Mesothelial cell of epicardium (in vitro differentiated cells): ENCODE measurements at places on chromosomes 3 and 15.
A peak's percentile ranks its signal among the peaks of the same experiment; 100 is the strongest.

GRCh38 chr15:75460646-75461045, 9.2 kb upstream of the SIN3A start:
- peaks cover 14% of the 10 kb centered on the region for H3K4me1 ChIP-seq
- no peak overlapping the region for H3K27ac ChIP-seq
- H3K4me3 ChIP-seq = no peak overlapping the region
- no peaks in the 10 kb centered on the region for H3K27me3 ChIP-seq
- peaks cover 4% of the 10 kb centered on the region for H3K36me3 ChIP-seq
- no peak for DNase-seq

- DNase-seq = no peak
- H3K36me3 ChIP-seq = peaks cover 12% of the 10 kb centered on the region
- peaks cover 3% of the 10 kb centered on the region for H3K4me1 ChIP-seq
These were observed 20.5 kb downstream of the GALK2 start for GRCh38 chr15:49190586-49190985.

DNA sequence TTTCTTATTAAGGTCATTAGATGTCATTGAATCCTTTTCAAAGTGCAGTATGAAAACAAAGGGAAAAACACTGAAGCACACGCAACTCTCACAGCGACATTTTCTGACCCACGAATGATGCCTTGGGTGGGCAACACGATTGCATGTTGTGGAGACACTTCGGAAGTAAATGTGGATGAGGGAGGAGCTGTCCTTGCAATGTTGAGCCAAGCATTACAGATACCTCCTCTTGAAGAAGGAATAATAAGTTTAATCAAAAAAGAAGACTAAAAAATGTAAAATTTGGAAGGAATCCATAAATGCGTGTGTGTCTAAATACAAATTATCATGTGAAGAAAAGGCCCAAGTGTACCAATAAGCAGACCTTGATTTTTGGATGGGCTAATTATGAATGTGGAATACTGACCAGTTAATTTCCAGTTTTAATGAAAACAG, 16.9 kb downstream of the THBS1 start:
- DNase-seq = no peak
- H3K4me3 ChIP-seq = no peak overlapping the region
- peaks cover 21% of the 10 kb centered on the region for H3K4me1 ChIP-seq
- H3K36me3 ChIP-seq = peaks cover 24% of the 10 kb centered on the region
- no peaks in the 10 kb centered on the region for H3K27me3 ChIP-seq

DNA sequence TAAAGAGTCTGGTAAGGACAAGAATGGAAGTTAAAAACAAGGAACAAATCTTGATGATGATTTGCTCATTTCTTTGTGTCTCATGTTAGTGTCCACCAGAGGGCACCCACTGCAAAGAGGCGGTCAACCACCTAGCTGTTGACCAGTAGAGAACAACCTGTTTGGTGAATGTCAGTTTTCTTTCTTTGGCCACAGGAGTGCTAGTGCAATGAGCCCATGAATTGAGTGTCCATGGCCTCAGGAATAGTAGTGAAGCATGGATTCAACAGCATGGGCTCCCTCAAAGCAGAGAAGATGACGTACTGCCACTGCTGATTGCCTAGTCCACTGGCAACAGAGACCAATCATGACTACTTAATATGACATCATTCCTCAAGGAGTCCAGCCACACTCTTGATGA, 10.7 kb upstream of the CNTN6 start:
- no peaks in the 10 kb centered on the region for H3K36me3 ChIP-seq
- peak; percentile 32 for DNase-seq
- no peaks in the 10 kb centered on the region for H3K27me3 ChIP-seq
- peaks cover 37% of the 10 kb centered on the region for H3K4me1 ChIP-seq

GRCh38 chr3:66989860-66990696, 8.0 kb upstream of the KBTBD8 start:
- H3K4me1 ChIP-seq = peaks cover 6% of the 10 kb centered on the region
- H3K27me3 ChIP-seq = peaks cover 15% of the 10 kb centered on the region
- no peaks in the 10 kb centered on the region for H3K36me3 ChIP-seq
- H3K27ac ChIP-seq = no peak overlapping the region
- no peak for DNase-seq

GRCh38 chr15:62453375-62453774, 288.3 kb upstream of the C2CD4B start:
- no peak overlapping the region for H3K27ac ChIP-seq
- peaks cover 33% of the 10 kb centered on the region for H3K4me1 ChIP-seq
- H3K27me3 ChIP-seq = no peaks in the 10 kb centered on the region
- H3K4me3 ChIP-seq = no peak overlapping the region
- no peaks in the 10 kb centered on the region for H3K36me3 ChIP-seq

- no peaks in the 10 kb centered on the region for H3K27me3 ChIP-seq
- DNase-seq = no peak
- H3K27ac ChIP-seq = no peak overlapping the region
- H3K36me3 ChIP-seq = no peaks in the 10 kb centered on the region
These were observed 314.0 kb upstream of the THBS1 start for GRCh38 chr15:39266890-39267289.

DNA sequence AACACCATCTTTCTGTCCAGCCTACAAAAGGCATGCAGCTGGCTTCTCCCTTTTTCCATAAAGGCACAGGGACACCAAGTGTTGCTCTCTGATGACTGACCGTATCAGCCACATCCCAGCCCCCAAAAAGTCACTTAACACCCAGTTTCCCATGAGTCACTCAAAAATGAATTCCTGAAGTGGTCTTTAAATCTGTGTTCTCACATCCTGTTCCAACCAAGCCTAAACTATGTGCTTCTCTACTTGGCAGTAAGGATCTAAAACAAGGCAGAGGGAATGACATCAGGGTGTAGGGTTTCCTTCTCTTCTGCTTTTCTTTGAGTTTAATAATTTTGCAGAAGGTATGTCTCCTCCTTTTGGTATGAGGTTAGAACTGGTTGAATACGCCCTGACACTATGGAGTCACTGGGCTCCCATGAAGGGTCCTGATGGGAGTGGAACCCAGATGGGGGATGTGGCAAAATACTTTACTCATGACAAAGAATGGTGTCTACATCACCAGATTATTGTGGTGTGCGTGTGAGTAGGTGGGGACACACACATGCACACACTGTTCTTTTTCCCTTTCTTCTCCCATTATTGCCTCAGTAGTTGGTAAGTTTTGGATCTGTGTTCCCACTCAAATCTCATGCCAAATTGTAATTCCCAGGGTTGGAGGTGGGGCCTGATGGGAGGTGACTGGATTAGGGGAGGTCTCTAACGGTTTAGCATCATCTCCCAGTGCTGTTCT, 35.6 kb upstream of the CCK start:
- DNase-seq = no peak
- no peaks in the 10 kb centered on the region for H3K4me1 ChIP-seq
- no peaks in the 10 kb centered on the region for H3K36me3 ChIP-seq
- H3K27me3 ChIP-seq = peaks cover 22% of the 10 kb centered on the region
- H3K27ac ChIP-seq = no peak overlapping the region
- no peak overlapping the region for H3K4me3 ChIP-seq

GRCh38 chr3:98900265-98901118, 1.0 kb downstream of the DCBLD2 start:
- no peaks in the 10 kb centered on the region for H3K27me3 ChIP-seq
- peaks cover 25% of the 10 kb centered on the region for H3K4me1 ChIP-seq
- peak overlapping the region; percentile 97 for H3K4me3 ChIP-seq
- H3K27ac ChIP-seq = peak overlapping the region; percentile 93
- no peak for DNase-seq

DNA sequence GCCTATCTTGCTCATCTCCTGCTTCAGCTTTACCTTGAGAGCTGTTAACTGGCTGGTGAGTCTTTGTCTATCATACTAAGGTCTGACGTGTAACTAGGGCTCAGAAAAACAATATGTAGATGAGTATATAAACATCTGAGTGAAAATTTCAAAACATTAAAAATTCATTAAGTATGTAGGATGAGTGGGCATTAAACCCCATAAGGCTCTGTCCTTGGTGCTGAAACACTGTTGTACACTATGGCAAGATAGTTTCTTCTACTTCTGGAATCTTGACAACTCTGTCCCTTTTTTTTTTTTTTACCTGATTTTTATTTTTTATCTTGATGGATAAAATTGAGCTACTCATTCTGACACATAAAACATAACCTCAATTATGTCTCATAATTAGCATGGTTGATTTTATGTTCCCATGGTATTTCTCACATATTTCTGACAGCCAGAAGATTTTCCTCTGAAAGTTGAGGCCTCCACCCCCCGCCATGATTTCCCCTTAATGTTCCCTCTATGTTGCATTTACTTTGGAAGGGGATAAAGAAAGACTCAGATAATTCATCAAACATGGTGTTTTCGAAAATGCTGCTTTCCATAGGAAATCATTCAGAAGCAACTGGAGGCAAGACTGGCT, 54.3 kb downstream of the DGKG start:
- DNase-seq = no peak
- no peaks in the 10 kb centered on the region for H3K4me1 ChIP-seq
- no peak overlapping the region for H3K4me3 ChIP-seq
- H3K36me3 ChIP-seq = no peaks in the 10 kb centered on the region
- no peak overlapping the region for H3K27ac ChIP-seq

- no peak overlapping the region for H3K4me3 ChIP-seq
- peaks cover 13% of the 10 kb centered on the region for H3K36me3 ChIP-seq
- H3K4me1 ChIP-seq = no peaks in the 10 kb centered on the region
- H3K27me3 ChIP-seq = no peaks in the 10 kb centered on the region
- DNase-seq = no peak
These were observed 17.9 kb upstream of the STIMATE start for GRCh38 chr3:52915294-52915693.

- H3K4me3 ChIP-seq = peak overlapping the region; percentile 38
- no peak for DNase-seq
- H3K27me3 ChIP-seq = no peaks in the 10 kb centered on the region
- peak overlapping the region; percentile 100 for H3K27ac ChIP-seq
- no peaks in the 10 kb centered on the region for H3K36me3 ChIP-seq
- peaks cover 67% of the 10 kb centered on the region for H3K4me1 ChIP-seq
These were observed 3.9 kb upstream of the SEMA3B start for GRCh38 chr3:50264964-50265485.

GRCh38 chr15:97383516-97383915, 577.0 kb upstream of the ARRDC4 start:
- peaks cover 10% of the 10 kb centered on the region for H3K4me1 ChIP-seq
- no peaks in the 10 kb centered on the region for H3K36me3 ChIP-seq
- H3K4me3 ChIP-seq = no peak overlapping the region
- H3K27me3 ChIP-seq = no peaks in the 10 kb centered on the region
- no peak for DNase-seq

DNA sequence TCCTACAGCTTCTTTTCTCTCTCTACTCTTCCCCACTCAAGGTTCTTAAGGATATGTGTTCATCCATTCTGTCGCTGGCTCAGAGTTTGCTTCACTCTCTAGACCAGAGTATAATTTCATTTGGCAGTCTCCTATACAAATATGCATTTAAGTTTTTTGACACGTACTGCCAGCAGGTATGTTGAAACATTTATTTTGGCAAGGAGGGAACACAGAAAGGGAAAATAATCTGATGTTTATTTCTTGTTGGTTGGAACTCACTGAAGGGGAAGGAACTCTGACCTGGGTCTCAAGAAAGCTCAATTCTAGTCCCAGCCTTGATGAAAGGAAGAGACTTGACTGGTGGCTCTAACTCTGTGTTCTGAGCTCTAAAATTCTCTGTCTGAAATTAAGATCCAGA, 21.6 kb downstream of the FANCD2 start:
- peaks cover 4% of the 10 kb centered on the region for H3K27me3 ChIP-seq
- no peak overlapping the region for H3K4me3 ChIP-seq
- H3K27ac ChIP-seq = no peak overlapping the region
- DNase-seq = no peak
- H3K36me3 ChIP-seq = peaks cover 17% of the 10 kb centered on the region
- H3K4me1 ChIP-seq = no peaks in the 10 kb centered on the region

DNA sequence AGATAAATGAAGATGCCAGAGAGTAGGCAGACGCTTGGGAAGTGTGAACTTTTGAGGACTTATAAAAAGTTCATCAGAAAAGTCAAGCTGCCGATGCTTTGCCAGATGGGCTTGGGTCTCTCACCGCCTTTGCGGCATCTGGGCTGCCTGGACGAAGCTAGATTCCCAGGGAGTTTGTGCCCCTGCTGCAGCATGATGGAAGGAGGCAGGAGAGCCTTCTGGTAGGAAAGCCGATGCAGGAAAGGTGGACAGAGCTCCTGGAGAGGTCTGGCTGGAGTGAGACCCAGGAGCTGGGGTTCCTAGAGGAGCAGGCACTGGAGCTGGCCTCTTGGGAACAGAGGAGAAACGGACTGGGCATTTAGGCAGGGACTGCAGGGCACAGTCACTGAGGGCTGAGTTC, 51.9 kb upstream of the ATP2B2 start:
- no peaks in the 10 kb centered on the region for H3K4me1 ChIP-seq
- H3K4me3 ChIP-seq = no peak overlapping the region
- DNase-seq = no peak

GRCh38 chr3:115657168-115657567, 33.9 kb downstream of the GAP43 start:
- H3K36me3 ChIP-seq = no peaks in the 10 kb centered on the region
- peak overlapping the region; percentile 78 for H3K27ac ChIP-seq
- H3K4me3 ChIP-seq = peak overlapping the region; percentile 13
- DNase-seq = no peak
- peaks cover 36% of the 10 kb centered on the region for H3K4me1 ChIP-seq

- no peak overlapping the region for H3K4me3 ChIP-seq
- DNase-seq = no peak
- H3K36me3 ChIP-seq = no peaks in the 10 kb centered on the region
- H3K4me1 ChIP-seq = no peaks in the 10 kb centered on the region
These were observed 76.3 kb upstream of the COL8A1 start for GRCh38 chr3:99562138-99562537.

DNA sequence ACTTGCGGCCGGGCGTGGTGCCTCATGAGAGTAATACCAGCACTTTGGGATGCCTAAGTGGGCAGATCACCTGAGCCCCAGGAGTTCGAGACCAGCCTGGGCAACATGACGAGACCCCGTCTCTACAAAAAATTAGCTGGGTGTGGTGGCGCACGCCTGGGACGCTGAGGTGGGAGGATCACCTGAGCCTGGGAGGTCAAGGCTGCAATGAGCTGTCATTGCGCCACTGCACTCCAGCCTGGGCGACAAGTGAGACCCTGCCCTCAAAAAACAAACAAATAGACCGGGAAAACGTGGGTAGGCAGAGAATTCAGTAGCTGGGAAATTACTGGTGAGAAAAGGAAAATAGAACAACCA, 667 bp downstream of the UMPS start:
- peak overlapping the region; percentile 99 for H3K4me3 ChIP-seq
- H3K27me3 ChIP-seq = peaks cover 3% of the 10 kb centered on the region
- H3K27ac ChIP-seq = peak overlapping the region; percentile 98
- DNase-seq = no peak

GRCh38 chr3:16480861-16481545, 32.5 kb downstream of the RFTN1 start:
- peak overlapping the region; percentile 9 for H3K4me3 ChIP-seq
- peak overlapping the region; percentile 90 for H3K27ac ChIP-seq
- no peak for DNase-seq
- H3K36me3 ChIP-seq = peaks cover 2% of the 10 kb centered on the region

- DNase-seq = no peak
- no peak overlapping the region for H3K27ac ChIP-seq
- H3K27me3 ChIP-seq = no peaks in the 10 kb centered on the region
- peaks cover 3% of the 10 kb centered on the region for H3K36me3 ChIP-seq
- no peaks in the 10 kb centered on the region for H3K4me1 ChIP-seq
These were observed 36.6 kb downstream of the KLHL25 start for GRCh38 chr15:85757939-85758654.
